ENCODE measurements at places on chromosomes 4 and X.

DNA sequence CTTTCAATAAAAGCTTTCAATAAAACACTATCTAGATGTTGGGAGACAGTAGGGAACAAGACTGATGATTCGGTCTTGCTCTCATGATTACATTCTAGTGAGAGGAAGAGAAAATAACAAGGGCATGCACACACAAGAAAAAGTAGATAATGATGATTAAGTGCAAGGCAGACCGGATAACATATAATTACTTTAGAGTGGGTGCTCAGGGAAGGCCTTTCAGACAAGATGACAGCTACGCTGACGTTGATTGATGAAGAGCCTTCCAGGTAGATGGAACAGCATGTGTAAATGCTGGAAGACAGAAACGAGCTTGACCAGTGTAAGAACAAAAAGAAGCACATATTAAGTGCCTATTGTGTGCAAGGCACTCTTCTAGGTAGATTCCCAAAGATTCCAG is 43.4 kb downstream of the TXK start:
- no peak for DNase-seq

- no peak for DNase-seq
Measured at GRCh38 chr4:93730251-93730650, 98.3 kb upstream of the ATOH1 start.

GRCh38 chr4:102610476-102610875 is 109.3 kb downstream of the NFKB1 start:
- DNase-seq, result no peak

DNA sequence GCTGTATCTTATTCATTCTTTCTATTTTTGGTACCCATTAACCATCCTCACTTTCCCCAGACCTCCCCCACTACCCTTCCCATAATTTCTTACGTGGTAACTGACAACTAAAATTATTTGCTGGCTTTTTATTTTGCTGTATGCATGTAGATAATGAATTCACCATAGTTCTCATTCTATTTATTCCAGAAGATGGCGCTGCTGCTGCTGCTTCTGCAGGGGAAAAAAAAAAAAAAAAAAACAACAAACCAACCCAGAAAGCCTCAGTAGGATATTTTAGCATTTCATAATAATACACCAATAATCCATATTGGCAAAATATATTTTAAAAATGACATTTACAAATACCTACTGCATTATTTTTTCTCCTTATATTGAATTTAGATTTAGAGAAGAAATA is 416.6 kb upstream of the MAGEB18 start:
- DNase-seq, result no peak

DNA sequence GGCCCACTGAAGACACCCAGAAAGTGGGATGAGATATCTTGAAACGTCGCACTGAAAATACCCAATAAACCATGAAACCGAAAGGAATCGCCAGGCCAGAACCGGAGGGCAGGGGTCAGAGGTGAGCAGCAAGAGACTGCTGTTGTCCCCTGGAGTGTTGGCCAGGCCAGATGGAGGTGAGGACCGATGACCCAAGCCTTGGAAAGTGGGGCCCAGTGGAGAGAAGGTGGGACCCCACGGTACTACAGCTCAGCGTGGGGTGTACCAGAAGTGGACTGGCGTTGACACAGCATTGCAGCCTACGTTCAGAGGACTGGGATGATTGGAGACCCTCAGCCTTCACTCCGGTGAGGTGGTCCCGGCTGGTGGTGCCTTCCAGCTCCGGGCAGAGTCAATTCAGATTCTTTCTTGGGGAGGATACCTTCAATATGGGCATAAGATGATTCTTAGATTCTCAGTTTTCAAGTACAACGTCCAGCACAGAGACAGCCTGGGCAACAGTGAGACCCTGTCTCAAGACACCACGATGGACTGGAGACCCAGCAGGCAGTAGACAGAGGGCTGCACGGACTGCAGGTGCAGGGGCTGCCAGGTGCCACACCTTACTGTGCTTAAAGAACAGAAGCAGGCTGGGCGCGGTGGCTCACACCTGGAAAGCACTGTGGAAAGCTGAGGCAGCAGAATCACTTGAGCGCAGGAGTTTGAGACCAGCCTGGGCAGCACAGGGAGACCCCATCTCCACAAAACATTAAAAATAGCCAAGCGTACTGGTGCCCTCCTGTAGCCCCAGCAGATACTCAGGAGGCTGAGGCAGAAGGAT is 23.3 kb downstream of the MAEA start:
- no peak for DNase-seq

DNA sequence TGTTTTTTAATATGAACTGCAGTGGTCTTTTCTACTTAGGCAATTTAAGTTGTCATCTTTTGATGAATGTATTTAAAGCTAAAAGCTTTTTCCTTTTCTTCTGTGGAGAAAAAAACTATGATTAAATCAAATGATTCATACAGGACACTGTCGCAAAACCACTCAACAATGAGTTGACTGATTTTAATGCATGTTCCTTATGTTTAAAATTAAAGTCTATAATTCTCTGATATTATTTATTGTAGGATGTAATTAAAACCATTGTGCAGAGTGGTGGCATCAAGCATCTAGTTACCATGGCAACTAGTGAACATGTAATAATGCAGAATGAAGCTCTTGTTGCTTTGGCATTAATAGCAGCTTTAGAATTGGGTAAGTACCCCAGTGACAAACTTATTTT is 172.5 kb downstream of the RAP1GDS1 start:
- no peak for DNase-seq

GRCh38 chrX:119235051-119235511 is 1.0 kb upstream of the PGRMC1 start:
- peak; percentile 5 for DNase-seq

DNA sequence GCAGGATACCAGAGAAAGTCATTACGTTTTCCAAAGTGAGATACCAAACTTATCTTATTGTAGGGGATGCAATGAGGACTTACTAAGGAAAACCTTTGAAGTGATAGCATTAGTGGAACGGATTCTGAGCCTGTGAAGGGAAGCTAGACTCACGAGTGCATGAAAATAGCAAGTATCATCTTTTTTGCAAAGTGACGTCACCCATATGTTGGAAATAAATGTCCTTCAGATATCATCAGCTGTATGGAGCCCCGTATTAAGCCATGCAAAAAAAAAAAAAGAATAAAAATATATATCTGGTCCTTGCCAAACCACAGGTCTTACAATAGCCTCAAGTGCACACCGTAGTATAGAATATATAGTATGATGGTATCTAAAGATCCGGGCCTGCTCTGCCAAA is 46.8 kb upstream of the ITM2A start:
- DNase-seq, result no peak

- no peak for DNase-seq
Measured at GRCh38 chr4:95087657-95088455, 330.1 kb downstream of the BMPR1B start.

GRCh38 chr4:116070283-116070682 is 956.9 kb upstream of the NDST4 start:
- no peak for DNase-seq

DNA sequence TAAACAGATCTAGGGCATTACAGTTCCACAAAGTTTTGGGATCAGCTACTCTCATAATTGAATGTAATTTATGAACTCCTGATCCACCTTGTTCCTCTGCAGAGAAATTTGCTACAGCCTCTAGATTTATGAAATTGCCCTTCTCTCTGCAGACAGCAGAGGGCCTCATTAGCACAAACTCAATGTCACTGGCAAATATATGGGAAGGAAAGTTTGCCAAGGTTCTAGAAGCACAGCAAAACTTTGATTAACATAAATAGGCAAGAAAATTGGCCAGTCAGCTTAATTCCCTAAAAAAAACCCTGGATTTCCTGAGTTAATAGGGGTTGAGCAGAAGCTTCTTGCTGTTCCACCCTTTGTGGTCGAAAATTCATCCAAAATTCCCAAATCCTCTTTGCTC is 31.5 kb downstream of the PRPS1 start:
- DNase-seq, result no peak

DNA sequence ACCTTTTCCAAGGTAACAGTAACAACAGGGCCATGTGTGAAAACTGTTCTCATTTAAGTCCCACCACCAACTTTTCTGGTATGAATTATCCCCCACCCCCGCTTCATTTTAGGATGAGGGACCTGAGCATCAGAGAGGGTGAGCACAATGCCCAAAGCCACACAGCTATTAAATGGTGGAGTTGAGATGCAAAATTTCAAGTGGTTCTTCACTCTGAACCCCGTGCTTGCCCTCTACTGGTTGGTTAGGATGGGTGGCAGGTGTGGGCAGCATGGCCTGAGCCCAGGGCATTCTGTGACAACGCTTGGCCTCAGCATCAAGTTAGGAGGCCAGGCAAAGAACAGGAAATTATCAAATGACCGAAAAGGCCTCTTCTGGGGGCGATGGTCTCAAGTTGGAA is 33.5 kb downstream of the MED28 start:
- no peak for DNase-seq

- no peak for DNase-seq
Measured at GRCh38 chr4:56186808-56187523, 200.3 kb downstream of the AASDH start.

All from neural crest cell (in vitro differentiated cells).